GM04504 (cell line): ENCODE measurements at places on chromosomes 7 and 10.
A peak's percentile ranks its signal among the peaks of the same experiment; 100 is the strongest.

DNA sequence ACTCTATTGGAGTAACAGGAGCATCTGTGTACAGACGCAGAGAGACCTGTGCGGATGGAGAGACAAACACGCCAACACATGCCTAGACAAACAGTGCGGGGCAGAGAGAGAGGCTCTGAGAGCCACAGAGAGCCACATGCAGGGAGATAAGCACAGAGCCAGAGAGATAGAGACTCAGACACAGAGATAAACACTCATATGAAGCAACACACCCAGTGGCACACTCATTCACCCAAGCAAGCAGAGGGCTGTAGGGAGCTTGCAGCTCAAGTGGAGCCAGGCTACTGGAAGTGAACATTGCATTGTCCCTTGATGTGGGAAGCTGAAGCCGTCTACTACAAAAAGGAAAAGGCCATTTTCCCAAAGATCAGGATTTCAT is 46.6 kb upstream of the PODXL start:
- no peak for DNase-seq

DNA sequence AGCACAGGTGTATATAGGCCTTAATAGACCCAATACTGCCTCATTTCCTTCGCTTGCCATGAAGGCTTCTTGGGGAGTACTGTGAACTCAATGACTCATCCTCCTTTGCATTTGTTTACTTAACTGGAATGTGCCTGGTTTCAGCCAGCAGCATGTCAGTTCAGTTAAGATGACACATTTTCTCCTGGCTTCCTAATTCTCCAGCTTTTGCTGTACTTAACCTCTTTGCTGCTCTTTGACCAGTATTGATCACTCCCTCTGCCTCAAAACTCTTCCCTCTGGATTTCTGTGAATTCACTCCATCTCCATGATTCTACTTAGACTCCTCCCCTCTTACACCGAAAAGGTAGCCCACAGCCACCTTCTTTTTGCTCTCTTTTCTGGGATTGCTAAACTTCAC is 135.7 kb downstream of the MAGI2 start:
- DNase-seq = peak; percentile 62

- DNase-seq = no peak
Observed at GRCh38 chr10:104326991-104327610, 11.2 kb downstream of the ITPRIP start.

DNA sequence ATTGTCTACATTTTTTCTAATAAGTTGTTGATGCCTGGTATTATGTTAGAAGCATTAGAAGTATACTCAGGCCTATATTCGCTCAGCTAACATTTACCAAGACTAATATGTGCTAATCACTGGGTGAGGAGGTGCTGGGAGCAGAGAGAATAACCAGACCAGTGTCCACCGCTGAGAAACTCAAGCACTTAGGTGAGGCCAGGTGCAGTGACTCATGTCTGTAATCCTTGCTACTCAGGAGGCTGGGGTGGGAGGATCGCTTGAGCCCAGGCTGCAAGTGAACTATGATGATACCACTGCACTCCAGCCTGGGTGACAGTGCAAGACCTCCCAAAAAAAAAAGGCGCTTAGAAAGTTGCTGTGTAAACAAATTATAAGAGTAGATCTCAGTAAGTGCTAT is 182.2 kb upstream of the AOAH start:
- DNase-seq = no peak

- DNase-seq = no peak
Observed at GRCh38 chr7:18552943-18553604, 57.5 kb downstream of the HDAC9 start.
